ENCODE measurements at places on chromosomes 4 and X.

DNA sequence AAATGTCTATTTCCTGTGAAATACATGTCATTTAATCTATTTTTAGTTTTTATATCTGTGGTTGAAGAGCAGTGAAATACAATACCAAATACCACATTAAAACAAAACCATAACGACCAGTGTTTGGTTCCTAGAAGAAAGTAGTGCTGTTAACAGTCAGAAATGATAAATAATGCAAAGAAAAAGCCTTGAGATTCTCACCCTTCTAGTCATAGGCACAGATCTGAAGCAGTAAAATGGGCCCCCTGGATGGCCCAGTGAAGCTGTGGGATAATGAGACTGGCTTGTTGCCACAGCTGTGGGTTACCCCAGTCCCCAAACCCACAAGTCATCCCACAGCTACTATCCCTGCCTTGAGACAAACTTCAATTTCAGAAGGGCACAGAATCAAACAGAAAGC, 137.3 kb upstream of the RPL34 start:
- DNase-seq, result no peak

- DNase-seq, result no peak
These were observed 224.2 kb downstream of the AFAP1 start for GRCh38 chr4:7715271-7716009.

- DNase-seq, result no peak
These were observed 15.3 kb downstream of the RAB33B start for GRCh38 chr4:139469216-139469615.

DNA sequence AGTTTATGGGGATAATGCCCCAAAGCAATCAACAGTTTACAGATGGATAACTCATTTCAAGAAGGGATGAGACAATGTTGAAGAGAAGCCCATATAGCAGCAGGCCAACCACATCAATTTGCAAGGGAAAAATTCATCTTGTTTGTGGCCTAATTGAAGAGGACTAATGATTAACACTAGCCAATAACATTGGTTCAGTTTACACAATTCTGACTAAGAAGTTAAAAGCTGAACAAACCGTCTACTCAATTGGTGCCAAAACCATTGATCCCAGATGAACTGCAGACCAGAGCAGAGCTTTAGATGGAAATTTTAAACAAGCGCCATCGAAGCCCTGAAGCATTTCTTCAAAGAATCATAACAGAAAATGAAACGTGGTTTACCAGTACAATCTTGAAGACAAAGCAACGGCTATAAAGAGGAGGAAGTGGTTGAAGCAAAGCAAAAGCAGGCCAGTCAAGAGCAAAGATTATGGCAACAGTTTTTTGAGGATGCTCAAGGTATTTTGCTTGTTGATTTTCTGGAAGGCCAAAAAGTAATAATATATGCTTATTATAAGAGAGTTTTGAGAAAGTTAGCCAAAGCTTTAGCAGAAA, 20.5 kb upstream of the BLTP1 start:
- no peak for DNase-seq

DNA sequence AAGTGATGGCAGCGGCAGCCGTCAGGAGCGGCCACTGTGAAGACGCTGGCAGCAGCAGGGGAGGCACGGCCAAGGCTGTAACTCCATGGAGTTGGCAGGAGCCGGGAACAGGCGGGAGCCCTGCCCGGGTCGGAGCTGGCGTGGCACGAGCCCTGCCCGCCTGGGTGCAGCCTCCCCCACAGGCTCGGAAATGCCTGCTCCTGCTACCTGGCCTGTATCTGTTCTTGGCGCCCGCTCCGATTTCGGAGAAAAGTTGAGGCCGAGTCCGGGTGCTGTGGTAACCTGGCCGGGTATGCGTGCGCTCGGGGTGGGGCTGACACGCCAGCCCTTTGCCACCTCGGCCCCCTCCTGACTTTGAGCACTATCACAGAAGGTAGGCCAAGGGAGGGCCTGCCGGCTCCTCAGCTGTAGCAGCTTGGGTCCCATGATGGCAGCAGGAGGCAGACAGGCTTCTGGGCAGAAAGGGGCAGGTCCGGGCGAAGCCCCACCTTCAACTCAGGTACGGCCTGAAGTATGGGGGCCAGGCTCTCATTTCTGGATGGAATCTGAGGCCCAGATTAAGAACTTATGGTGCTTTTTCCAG, 51.2 kb upstream of the SHISA3 start:
- no peak for DNase-seq

- no peak for DNase-seq
These were observed 128.7 kb downstream of the ANKRD50 start for GRCh38 chr4:124583797-124584196.

DNA sequence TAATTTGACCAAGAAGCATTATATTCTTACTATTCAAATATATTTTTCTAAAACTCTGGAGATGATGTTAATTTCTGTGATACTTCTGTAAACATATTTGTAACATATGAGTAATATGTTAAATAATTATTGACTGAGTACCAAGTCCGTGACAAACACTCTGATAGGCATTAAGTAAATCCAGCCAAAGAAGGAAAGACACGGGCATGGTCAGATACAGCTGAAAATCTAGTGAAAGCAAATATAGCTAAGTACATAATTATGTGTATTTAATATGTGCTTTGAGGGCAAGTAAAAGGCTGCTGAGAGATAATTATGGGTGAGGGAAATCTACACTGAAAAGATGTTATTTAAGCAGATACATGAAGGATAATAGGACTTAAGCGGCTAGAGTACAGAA, 1263.6 kb upstream of the ADGRL3 start:
- peak; percentile 31 for DNase-seq

DNA sequence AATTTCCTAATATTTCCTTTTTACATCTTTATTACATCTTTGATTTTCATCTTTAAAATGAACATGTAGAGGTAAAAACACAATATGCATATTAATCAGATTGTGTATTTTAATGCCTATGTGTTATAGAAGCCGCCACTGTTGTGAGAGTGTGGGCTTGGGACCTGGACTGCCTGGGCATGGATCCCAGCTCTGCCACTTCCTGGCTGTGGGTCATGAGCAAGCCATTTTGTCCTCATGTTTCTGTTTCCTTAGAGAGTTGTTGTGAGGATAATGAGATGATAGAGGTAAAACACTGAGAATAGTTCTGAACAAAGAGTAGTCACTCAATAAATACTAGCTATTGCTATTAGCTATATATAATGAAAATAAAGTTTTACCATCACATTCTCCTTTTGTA, 38.4 kb upstream of the SCOC start:
- no peak for DNase-seq

Measured in D341Med (cell line).